ENCODE measurements at places on chromosomes 7 and 10. TPM values are rescaled to one million over a fixed set of nuclear protein-coding genes. Genes with fewer than 3 reads are reported as not detected.

ABCB4 gene
- total RNA-seq = 0.26 TPM

FAM25A gene
- not detected for total RNA-seq

FEZF1 gene
- not detected for total RNA-seq

SEMA4G gene
- 1.8 TPM for total RNA-seq

ANKRD30A gene
- total RNA-seq = not detected

ICA1 gene
- total RNA-seq = under 0.01 TPM

CYP2C19 gene
- not detected for total RNA-seq

PIP gene
- not detected for total RNA-seq

IRF5 gene
- 0.33 TPM for total RNA-seq

ENO4 gene
- total RNA-seq = under 0.01 TPM

DNA sequence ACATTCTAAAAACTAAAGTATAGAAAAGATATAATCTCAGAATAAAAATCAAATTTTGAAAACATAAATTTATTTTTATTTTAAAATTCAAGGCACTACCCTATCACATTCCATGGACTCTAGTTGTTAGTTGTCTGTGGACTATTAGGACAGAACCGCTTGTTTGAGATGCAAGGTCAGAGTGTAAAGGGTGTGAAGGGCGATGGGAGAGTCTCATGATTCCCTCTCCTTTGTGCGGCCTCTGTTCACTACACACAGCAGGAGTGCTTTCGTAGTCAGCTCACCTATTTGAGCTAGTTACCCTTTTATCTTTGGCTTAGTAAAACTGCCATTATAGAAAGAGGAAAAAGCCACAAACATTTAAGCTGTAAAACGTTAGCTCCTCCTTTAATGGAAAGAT, 189.8 kb upstream of the TEX47 start:
- no peaks in the 10 kb centered on the region for H3K4me1 ChIP-seq
- H3K36me3 ChIP-seq = no peaks in the 10 kb centered on the region
- no peak for DNase-seq
- H3K27me3 ChIP-seq = no peaks in the 10 kb centered on the region

GRCh38 chr7:1466524-1467271, 7.4 kb upstream of the MICALL2 start:
- peaks cover 7% of the 10 kb centered on the region for H3K4me1 ChIP-seq
- peak overlapping the region; percentile 54 for H3K27ac ChIP-seq
- no peak overlapping the region for H3K4me3 ChIP-seq
- DNase-seq = peak; percentile 67

- no peaks in the 10 kb centered on the region for H3K27me3 ChIP-seq
- no peak overlapping the region for H3K27ac ChIP-seq
- no peak for DNase-seq
- H3K4me1 ChIP-seq = no peaks in the 10 kb centered on the region
- H3K36me3 ChIP-seq = no peaks in the 10 kb centered on the region
Measured at GRCh38 chr10:25707572-25707971, 226.5 kb upstream of the MYO3A start.

GRCh38 chr7:39414224-39415035, 151.8 kb upstream of the YAE1 start:
- DNase-seq = peak; percentile 37
- H3K27me3 ChIP-seq = peaks cover 3% of the 10 kb centered on the region
- H3K4me3 ChIP-seq = peak overlapping the region; percentile 64
- no peaks in the 10 kb centered on the region for H3K36me3 ChIP-seq
- no peaks in the 10 kb centered on the region for H3K4me1 ChIP-seq

DNA sequence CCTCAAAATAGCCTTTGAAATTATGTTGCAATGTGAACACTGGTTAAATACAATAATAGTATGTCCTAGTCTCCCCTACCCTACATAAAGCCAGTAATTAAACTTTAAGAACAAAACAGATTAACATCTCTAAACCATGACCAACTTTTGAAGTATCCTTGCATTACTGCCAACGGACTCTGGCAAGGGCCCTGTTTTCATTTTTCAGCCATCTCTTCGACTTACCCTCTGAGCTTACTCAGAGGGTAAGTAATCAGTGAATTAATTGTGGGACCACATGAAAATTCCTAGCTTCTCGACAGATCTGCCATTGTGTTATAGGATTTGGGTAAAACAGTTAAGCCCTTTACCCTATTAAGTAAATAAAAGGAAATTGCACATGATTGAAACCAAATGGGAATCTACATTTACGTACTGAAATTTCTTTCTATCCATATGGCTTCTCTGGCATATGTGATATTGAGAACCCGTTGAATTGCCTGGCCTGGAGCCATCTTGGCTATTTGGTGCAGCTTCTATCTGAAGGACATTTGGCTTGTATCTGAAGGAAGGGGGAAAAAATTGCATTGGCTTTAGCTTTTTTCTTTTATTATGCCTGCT, 39.6 kb downstream of the DYNC1I1 start:
- H3K4me3 ChIP-seq = no peak overlapping the region
- no peak overlapping the region for H3K27ac ChIP-seq
- H3K36me3 ChIP-seq = no peaks in the 10 kb centered on the region

DNA sequence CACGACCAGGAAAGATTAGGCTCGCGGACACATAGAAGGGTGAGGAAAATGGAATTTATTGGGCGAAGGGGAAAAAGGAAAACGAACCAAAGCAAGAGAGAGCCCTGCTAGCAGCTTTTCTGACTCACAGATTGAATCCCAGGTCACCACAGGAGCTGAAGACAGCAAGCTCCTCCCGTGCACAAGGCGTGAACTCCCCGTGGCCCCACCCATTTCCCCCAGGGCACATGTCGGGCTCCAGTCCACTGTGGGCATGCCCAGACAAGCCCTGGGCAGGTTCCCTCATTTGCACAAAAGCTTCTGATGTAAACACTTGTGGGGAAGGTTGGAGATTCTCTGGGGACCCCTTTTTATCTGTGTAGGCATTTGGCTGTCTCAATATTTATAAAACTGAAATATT, 582.4 kb downstream of the SUGCT start:
- no peaks in the 10 kb centered on the region for H3K36me3 ChIP-seq
- H3K4me3 ChIP-seq = no peak overlapping the region
- H3K27me3 ChIP-seq = no peaks in the 10 kb centered on the region
- peak overlapping the region; percentile 46 for H3K27ac ChIP-seq
- H3K4me1 ChIP-seq = peaks cover 4% of the 10 kb centered on the region

GRCh38 chr7:5750031-5750653, 31.3 kb downstream of the RNF216 start:
- H3K4me1 ChIP-seq = no peaks in the 10 kb centered on the region
- no peak overlapping the region for H3K4me3 ChIP-seq
- DNase-seq = peak; percentile 36
- H3K27ac ChIP-seq = no peak overlapping the region

GRCh38 chr7:120030876-120031275, 242.1 kb upstream of the KCND2 start:
- no peaks in the 10 kb centered on the region for H3K36me3 ChIP-seq
- peaks cover 2% of the 10 kb centered on the region for H3K4me1 ChIP-seq
- no peak overlapping the region for H3K4me3 ChIP-seq
- no peak overlapping the region for H3K27ac ChIP-seq

DNA sequence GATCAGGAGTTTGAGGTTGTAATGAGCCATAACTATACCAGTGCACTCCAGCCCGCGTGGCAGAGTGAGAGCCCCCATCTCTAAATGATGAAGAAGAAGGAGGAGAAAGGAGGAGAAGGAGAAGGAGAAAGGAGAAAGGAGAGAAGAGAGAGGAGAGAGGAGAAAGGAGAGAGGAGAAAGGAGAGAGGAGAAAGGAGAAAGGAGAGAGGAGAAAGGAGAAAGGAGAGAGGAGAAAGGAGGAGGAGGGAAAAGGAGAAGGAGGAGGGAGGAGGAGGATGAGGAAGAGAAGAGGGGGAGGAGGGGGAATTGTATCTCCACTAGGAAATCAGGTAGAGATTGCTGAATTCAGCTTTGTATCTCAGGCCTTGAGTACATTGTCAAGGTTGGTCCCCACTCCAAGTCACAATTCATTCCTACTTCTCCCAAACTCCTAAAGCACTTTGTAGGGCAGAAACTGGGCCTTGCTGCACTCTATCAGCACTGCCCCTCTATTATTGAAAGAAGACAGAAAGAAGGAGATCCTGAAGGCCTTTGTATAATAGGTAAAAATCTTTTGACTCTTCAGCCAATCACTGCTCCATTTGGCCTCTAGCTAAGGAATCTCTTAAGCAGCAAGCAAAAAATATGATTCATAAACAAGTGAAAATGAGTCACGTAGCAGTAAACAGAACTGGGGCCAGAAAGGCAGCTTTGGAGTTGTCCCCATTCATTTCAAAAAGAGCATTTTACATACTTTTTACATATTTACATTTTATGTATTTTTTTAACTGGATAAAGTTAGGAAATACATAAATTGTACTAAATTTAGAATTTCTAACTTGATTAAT, 178.0 kb downstream of the IMMP2L start:
- no peak overlapping the region for H3K4me3 ChIP-seq
- no peak overlapping the region for H3K27ac ChIP-seq
- no peaks in the 10 kb centered on the region for H3K36me3 ChIP-seq
- DNase-seq = peak; percentile 73

GRCh38 chr7:28348636-28349035, 63.7 kb upstream of the CREB5 start:
- DNase-seq = no peak
- peaks cover 27% of the 10 kb centered on the region for H3K4me1 ChIP-seq
- no peaks in the 10 kb centered on the region for H3K27me3 ChIP-seq
- no peaks in the 10 kb centered on the region for H3K36me3 ChIP-seq
- no peak overlapping the region for H3K27ac ChIP-seq

DNA sequence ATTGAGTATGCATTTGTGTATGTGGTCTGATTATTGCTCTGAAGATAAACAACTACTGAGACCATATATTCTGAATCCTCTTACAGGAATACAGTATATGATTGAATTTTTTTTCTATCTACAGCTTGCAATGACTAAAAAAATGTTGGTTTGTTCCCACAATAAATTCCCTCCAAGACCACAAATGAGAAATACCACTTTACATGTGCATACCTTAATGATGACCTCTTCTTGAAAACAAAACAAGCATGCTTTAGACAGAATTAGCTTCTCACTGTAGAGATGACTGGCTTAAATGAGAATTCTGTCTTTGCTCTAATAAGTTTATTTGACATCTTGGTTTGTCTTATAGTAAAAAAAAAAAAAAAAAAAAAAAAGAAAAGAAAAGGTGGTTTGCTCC, 241.5 kb downstream of the PCDH15 start:
- no peaks in the 10 kb centered on the region for H3K4me1 ChIP-seq
- peak; percentile 43 for DNase-seq
- no peaks in the 10 kb centered on the region for H3K36me3 ChIP-seq

DNA sequence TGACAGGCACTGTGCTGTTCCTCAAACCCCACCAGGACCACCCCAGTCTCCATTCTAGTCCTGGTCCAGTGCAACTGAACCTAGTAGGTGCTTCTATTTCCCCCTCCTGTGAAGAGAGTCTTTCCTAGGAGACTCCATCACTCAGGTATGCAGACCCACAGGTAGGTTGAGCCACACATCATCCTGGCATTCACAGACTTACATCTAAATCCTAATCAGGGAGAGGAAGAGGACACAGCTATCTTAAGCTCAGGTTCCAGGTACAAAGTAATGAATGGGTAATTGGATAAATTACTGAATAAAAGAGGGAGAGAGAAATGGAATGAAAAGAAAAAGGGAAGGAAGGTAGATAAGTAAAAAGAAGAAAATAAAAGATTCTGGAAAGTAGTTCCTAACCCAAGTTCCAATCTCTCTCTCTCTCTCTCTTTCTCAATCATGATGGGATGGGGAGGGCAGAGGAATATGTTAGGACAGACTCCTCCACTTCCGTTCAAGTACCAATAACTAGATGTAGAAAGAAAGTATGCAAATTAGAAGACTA, 139.8 kb upstream of the NAMPT start:
- DNase-seq = no peak
- no peaks in the 10 kb centered on the region for H3K27me3 ChIP-seq
- peaks cover 23% of the 10 kb centered on the region for H3K4me1 ChIP-seq

GRCh38 chr7:31648288-31648687, 38.7 kb upstream of the PPP1R17 start:
- H3K36me3 ChIP-seq = no peaks in the 10 kb centered on the region
- DNase-seq = no peak
- H3K27me3 ChIP-seq = no peaks in the 10 kb centered on the region
- H3K4me1 ChIP-seq = no peaks in the 10 kb centered on the region
- H3K4me3 ChIP-seq = no peak overlapping the region

DNA sequence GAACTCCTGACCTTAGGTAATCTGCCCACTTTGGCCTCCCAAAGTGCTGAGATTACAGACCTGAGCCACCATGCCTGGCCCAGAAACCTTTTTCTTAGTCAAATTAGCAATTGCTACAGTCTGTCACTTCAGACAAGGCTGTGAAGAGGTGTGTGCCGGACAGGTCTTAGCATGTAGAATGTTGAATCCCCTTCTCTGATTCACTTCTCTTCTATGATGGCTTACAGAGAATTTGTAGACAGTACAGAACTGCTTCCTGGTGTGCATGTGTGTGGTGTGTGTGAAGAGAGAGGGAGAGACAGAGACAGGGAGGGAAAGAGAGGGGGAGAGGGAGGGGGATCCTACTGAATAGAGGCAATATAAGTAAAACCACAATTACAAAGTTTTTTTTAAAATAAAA, 150.4 kb downstream of the PARD3 start:
- H3K27me3 ChIP-seq = no peaks in the 10 kb centered on the region
- H3K36me3 ChIP-seq = no peaks in the 10 kb centered on the region
- no peak overlapping the region for H3K4me3 ChIP-seq
- H3K4me1 ChIP-seq = no peaks in the 10 kb centered on the region
- no peak for DNase-seq
- H3K27ac ChIP-seq = no peak overlapping the region

GRCh38 chr10:131820626-131821025, 80.2 kb upstream of the PPP2R2D start:
- DNase-seq = no peak
- no peaks in the 10 kb centered on the region for H3K36me3 ChIP-seq
- no peaks in the 10 kb centered on the region for H3K4me1 ChIP-seq
- H3K27me3 ChIP-seq = no peaks in the 10 kb centered on the region

- H3K36me3 ChIP-seq = no peaks in the 10 kb centered on the region
- DNase-seq = peak; percentile 27
- H3K27ac ChIP-seq = no peak overlapping the region
- H3K27me3 ChIP-seq = no peaks in the 10 kb centered on the region
Measured at GRCh38 chr7:121557034-121557892, 161.2 kb upstream of the FAM3C start.

DNA sequence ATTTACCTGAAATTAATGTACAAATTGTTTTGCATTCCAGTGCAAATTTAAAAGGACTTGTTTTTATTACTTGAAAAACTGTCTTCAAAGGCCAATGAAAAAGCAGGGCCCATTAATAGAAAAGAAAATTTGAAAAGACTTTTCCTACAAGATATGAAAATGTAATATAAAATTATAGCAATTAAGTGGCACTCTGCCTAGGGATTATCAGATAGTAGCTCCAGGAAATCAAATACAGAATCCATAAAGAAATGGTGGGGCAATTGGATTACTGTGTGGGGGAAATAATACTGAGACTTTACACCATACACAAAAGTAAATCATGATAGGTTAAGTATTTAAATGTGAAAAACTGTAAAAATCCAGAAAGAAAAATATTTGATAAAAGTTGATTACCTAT, 89.7 kb downstream of the GLCCI1 start:
- H3K4me1 ChIP-seq = no peaks in the 10 kb centered on the region
- no peaks in the 10 kb centered on the region for H3K27me3 ChIP-seq
- no peak overlapping the region for H3K27ac ChIP-seq
- no peak overlapping the region for H3K4me3 ChIP-seq
- DNase-seq = no peak

- H3K27me3 ChIP-seq = no peaks in the 10 kb centered on the region
- H3K36me3 ChIP-seq = no peaks in the 10 kb centered on the region
- H3K27ac ChIP-seq = no peak overlapping the region
- DNase-seq = no peak
Measured at GRCh38 chr7:152911922-152912321, 152.4 kb downstream of the ACTR3B start.

GRCh38 chr7:128166603-128167041, 74.5 kb upstream of the LEP start:
- peaks cover 2% of the 10 kb centered on the region for H3K4me1 ChIP-seq
- DNase-seq = no peak
- no peak overlapping the region for H3K27ac ChIP-seq
- H3K4me3 ChIP-seq = no peak overlapping the region

Data from fibroblast of lung (primary cell).